ENCODE measurements at places on chromosomes 5 and 9.
A peak's percentile ranks its signal among the peaks of the same experiment; 100 is the strongest.

GRCh38 chr5:41219658-41220269 lies 6.4 kb upstream of the C6 start:
- DNase-seq, result no peak

GRCh38 chr5:148090146-148090772 lies 26.5 kb downstream of the SPINK5 start:
- no peak for DNase-seq

GRCh38 chr5:150044329-150044681 lies 42.0 kb downstream of the CSF1R start:
- no peak for DNase-seq

DNA sequence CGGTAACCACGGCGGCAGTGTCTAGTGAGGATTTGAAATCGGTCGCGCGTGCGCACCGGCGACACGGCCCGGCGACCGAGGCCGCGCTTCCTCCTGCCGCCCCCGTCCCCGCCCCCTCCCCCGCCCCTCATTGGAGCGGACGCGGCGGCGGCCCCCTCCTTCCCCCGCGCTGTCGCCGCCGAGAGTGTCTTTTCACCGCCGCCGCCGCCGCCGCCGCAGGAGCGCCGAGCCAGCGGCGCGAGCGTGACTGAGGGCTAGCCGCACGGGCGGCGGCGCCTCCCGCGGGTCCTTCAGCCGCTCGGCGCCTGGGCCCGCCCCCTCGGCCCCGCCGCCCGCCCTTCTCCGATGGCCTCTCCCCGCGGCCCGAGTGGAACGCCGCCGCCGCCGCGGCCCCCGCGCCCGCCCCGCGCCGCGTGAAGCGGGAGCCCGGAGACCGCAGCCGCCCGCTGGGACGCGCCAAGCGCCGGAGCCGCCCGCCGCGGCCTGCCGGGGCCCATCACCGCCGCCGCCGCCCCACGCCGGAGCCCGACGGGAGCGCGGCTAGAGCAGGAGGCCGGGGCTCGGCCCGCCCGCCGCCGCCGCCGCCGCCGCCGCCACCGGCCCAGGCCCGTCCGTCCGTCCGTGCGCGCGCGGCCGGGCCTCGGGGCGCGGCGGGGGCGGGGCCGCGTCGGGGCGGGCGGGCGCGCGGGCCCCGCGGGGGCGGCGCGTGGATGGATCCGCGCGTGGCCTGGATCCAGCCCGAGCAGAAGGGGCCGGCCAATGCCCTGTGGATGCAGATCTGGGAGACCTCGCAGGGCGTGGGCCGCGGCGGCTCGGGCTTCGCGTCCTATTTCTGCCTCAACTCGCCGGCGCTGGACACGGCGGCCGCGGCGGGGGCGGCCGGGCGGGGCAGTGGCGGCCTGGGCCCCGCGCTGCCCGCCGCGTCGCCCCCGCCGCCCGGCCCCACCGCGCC lies at the start of gene TENT4A:
TSS of gene TENT4A (plus strand) at position 159 of the 952 bp plus-strand sequence. CDS start at position 711, 552 bp downstream.
- peak; percentile 98 for DNase-seq

DNA sequence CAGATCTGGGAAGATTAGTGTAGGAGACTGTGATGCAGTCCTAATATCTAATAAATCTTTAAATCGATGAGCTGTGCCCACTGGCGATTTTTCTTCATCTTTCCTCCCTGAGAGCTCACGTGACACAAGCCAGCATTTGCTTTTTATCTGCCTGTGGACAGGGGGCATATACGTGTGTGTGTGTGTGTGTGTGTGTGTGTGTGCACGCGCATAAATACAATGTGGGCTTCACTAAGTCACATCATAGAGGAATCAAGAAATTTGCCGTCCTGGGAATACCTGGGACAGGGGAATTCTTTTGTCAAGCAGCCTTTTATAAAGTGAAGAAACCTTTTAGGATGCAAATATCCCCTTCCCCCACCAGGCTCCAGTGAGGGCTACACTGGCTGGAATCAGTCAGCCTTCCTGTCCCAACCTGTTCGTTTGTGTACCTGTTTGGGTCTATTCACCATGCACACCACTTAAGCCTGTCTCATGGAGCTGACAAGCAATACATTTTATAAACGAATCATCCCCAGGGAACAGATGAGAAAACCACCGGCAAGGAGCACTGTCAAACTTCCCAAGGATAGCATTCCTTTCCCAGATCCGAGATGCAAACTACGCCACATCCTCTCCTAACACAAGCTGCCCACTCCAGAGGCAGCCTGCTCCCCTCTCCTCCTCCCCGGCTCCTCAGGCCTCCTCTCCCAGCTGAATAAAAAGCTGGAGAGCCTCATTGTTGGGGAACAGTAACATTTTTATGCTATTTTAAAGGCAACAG lies 2.7 kb downstream of the EPB41L4B start:
- DNase-seq, result no peak

DNA sequence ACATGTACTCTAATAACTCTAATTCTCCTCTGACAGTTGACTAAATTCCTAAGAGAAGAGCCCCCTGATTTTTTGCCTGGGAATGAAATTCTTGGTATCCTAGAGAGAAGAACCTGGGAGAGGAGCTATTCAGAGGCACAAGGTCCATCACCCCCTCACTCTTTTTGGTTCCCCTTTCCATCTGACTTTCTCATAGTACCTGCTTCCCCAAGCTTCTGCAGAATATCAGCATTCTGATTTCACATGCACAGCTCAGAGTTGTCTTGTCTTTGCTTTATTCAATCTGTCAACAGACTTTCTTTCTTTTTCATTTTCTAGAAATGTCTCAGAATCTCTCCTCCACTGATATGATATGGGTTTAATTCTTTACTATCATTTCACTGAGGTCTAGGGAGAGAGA lies 141.5 kb upstream of the FBXL17 start:
- no peak for DNase-seq

DNA sequence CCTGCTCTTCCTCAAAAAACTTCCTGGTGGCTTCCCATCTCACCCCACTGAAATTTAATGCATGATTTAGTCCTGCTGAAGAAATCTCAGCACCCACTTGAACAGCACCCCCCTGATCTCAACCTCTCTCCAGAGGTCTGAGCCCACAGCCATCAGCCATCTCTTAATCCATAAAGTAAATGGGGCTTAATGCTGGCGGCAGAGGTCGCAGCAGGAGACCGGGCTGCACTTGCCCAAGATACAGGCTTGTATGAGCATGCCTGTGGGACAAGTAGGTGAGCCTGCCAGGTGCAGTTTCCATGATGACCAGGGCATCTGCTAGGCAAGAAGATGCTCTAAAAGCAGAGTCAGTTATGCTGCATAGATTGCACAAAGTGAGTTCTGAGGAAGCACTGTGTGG lies 52.4 kb upstream of the CTXN3 start:
- no peak for DNase-seq

GRCh38 chr5:157415838-157416237 lies 44.2 kb upstream of the NIPAL4 start:
- DNase-seq, result no peak

DNA sequence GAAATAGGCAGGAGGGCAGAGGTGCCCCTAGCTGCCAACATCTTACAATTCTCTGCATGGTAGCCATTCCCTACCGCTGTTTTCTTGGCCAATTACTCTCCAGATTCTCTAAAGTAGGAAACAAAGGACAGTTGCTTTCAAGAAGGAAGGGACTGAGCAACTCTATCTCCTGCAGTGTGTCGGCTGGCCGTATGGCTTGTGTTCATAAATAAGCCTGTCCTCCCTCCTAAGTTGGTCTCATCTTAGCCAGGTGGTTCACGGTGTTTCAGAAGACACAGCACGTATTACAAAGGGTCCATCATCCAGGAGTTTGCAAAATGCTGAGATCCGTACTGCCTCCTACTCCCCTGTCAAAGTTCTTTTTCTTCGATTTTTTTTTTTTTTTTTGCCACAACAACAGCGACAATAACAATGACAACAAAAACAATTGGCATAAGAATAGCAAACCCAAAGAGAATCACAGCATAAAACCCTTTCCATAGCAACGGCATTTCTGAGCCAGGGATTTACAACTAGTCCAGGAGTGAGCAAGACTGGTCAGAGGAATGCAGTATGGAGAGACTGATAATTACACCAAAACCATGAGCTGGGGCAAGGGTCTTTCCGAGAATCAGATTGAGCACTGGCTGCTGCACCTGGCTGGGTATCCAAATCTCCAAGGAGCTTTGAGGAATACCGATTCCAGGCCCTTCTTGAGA lies 212.8 kb downstream of the SLIT3 start:
- DNase-seq, result no peak

- no peak for DNase-seq
Observed at GRCh38 chr5:137215261-137215660, 283.9 kb downstream of the SPOCK1 start.

DNA sequence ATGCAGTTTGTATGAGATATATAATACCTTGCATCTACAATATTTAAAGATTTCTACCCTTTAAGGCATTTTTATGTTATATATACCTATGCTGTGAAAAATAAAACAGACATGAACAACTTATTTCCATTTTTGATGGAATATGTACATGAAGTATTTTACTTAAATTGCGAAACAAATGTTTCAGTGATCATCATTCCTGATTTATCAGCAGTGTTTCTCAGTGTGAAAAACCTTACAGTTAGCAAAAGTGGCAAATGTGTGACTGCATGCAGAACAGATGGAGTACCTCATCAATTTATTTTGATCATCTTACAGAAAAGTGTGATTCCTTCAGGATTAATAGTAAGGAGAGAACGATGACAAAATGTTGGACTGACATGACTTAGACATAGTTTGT lies 43.1 kb downstream of the PRR16 start:
- no peak for DNase-seq

- DNase-seq, result no peak
Observed at GRCh38 chr9:128008171-128008570, 27.4 kb upstream of the EEIG1 start.

DNA sequence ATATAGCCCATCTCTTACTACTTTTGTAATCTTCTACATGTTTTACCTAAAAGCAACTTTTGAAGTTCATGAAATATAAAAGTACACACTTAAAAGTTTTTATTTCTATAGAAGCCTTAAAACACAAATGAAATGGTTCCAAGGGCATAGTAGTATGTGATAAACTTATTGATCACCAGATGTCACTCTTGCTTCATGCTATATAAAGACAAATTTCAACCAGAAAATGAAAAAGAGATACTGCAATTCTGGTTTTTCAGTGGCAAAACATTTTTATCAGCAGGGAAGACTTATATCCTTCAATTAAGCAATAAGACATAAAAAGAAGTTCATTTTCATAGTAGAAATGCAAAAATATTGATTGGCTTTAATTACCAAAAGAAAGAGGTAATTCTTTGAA lies 69.4 kb upstream of the FBXL17 start:
- DNase-seq, result no peak

- peak; percentile 11 for DNase-seq
Observed at GRCh38 chr5:112419164-112419985, at the start of gene EPB41L4A. EPB41L4A (minus strand) TSS chr5:112419277; CDS start chr5:112419039, 238 bp downstream.

DNA sequence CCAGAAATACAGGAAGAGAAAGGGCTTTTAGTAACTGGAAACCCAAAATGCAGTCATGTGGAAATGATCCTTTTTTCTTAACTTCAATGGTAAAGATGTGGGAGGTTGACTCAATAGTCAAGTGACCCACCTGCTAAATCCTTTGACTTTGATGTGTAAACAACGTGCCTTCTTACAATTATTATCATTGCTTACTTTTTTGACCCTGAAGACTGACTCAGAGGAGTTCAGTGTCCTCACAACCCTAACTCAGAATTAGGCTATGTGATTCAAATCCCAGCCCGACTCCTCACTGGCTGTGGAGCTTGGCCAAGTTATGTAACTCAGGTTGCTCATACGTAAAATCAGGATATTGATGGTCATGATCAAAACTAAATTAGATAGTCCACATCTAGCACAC lies 27.9 kb downstream of the ANXA1 start:
- no peak for DNase-seq

- DNase-seq, result no peak
Observed at GRCh38 chr9:117723986-117724625, 19.9 kb downstream of the TLR4 start.

DNA sequence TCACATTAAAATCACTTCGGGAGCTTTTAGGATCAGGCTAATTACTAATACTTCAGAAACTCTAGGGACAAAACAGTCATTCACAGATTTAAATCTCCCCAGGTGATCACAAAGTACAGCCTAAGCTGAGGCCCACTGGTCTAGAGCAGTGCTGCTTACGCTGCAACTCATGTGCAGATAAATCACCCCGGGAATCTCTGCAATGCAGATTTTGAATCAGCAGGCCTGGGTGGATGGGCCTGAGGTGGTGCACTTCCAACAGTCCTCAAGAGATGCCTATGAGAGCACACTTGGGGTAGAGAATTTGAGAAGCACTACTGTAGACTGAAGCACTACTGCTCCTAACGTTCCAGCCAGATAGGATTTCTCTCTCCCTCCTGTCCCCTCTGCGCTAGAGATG lies 28.4 kb downstream of the CSF1R start:
- no peak for DNase-seq

DNA sequence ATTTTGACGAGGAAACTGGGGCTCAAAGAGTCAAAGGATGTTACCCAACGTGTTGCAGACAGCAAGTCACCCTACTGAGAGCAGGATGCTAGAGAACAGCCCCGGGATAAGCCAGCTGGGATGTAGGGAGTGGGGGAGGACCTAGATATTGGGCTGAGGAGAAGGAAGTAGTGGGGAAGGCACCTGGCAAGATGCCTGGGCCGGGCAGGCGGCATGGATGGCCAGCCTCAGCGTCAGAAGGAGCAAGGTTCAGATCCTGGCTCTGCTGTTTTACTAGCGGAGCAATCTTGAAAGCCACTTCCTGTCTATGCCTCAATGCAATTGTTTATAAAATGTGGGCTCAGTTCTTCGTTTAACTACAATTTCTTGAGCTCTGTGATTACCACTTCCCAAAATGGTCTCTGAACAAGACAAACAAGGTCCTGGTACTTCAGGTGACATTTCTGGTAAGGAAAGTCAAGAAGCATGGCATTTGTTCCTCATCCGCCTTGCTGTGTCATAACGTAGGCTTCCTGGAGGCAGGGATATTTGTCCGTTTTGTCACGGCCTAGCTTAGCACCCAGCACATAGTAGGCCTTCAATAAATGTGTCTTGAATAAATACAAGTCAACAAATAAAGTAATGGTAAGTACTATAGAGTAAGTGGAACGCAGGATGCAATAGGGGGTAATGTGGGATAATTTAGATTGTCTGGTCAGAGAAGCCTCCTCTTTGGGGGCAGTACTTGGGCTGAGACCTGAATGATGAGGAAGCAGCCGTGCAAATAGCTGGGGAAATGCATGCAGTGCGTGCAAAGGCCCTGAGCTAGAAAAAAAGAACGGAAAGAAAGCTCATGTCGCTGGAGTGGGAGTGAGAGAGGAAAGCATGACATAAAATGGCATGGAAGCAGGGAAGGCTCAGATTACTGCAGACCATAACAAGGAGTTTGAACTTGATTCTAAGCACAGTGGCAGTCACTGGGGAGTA lies 70.5 kb downstream of the SMIM23 start:
- DNase-seq, result no peak

DNA sequence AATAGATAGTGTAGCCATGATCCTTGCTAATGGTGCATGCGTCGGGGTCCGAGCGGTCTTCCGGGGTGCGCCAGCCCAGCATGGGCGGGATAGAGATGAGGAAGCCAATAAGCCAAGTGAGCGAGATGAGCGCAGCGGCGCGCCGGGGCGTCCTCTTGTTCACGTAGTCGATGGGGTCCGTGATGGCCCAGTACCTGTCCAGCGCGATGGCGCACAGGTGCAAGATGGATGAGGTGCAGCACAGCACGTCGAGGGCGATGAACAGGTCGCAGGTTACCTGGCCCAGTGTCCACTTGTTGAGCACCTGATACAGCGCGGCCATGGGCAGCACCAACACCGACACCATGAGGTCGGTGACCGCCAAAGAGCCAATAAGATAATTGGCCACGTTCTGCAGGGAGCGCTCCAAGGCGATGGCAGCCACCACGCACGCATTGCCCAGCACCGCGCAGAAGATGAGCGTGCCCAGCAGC lies 1.1 kb downstream of the HTR1A start:
- no peak for DNase-seq

All from T-helper 17 cell (primary cell).